Left renal pelvis (tissue), 4 donors: ENCODE measurements at places on chromosomes 1 and 21.

- DNase-seq, result peak; percentile 5
Measured at GRCh38 chr1:43207229-43207853, 35.2 kb downstream of the CFAP57 start.

- no peak for DNase-seq
Measured at GRCh38 chr1:119882132-119883049, 13.9 kb downstream of the ADAM30 start.

DNA sequence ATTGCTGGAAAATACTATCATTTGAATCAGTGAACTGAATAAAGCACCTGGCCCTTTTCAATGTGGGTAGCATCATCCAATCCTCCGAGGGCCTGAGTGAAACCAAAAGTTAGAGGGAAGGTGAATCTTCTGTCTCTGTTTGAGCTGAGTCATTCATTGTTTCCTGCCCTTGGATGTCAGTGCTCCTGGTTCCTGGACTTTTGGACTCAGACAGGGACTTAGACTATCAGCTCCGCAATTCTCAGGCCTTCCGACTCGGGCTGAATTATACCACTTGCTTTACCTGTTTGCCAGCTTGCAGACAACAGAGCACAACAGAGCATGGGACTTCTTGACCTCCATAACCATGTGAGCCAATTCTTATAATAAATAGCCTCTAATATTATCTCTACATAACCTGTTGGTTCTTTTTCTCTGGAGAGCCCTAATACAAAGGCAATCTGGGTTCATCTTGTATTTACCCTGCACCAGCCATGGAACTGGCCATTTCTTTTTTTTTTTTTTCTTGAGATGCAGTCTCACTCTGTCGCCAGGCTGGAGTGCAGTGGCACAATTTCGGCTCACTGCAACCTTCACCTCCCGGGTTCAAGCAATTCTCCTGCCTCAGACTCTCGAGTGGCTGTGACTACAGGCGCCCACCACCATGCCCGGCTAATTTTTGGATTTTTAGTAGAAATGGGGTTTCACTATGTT lies 19.2 kb upstream of the VASH2 start:
- no peak for DNase-seq

DNA sequence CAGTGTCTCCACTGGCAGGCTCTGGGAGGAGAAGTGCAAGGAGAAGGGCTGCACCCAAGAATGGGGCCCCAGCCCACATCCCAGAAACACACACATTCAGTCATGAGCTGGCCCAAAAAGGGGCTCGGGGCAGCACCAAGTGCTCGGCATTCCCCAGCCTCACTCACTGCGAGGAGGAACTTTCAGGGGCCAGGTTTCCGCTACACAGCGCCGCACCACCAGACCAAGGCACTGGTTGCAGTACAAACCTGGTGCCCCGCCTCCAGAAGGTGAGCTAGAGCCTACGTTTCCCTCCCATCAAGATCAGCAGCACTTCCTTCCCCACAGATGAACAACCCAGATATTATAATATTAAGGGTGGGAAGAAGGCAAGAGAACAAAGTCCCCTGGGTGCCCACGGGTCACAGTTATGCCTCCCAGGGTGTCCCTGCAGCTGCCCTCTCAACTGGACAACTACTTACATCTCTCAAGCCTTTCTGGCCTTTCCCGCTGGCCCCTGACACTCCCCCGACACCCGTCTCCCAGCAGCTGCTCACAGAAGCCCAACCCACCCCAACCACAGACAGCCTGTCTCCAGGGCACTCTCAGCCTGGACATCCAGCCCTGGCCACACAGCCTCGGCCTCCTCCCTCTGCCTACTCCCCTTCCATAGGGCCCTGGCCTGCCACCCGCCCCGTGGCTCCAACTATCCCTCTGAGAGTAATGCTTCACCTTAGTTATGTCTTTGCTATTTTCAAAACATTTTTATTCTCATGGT lies 3.8 kb downstream of the PBXIP1 start:
- no peak for DNase-seq

GRCh38 chr1:8011923-8012858 lies 13.9 kb downstream of the ERRFI1 start:
- no peak for DNase-seq

DNA sequence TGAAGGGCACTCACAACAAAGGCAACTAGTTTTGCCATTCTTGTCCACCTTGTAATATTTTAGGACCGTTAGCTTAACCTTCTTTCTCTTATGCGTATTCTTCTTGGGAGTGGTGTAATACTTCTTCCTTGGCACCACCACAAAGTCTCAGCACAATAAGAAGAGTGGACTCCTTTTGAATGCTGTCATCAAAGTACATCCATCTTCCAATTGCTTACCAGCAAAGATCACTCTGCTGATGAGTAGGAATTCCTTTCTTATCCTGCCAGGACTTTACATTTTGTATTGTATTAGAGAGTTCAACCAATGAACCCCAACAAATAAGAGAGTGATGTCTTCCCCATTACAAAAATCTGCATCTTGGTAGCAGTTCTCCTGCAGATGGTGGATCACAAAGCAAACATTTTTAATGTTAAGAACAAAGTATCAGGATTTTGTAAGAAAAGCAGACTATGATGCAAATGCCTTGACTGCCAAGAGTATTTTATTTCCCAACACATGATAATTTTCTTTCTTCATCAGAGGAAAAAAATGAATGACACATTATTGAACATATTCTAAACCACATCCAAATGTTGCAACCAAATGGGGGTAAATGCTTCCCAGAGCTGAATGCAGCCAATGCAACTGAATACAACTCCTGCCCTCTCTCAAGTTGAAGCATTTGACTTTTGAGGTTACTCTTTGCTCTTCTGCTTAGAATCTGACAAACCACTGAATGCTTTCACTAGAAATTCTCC lies 5.1 kb upstream of the ARNT start:
- DNase-seq, result no peak

GRCh38 chr1:172602706-172603105 lies 56.2 kb upstream of the FASLG start:
- DNase-seq, result no peak
